Iris pigment epithelial cell (primary cell): ENCODE measurements at places on chromosomes 7 and 10.

- DNase-seq, result no peak
These were observed 1219.4 kb downstream of the TYW1 start for GRCh38 chr7:68216051-68216450.

GRCh38 chr10:53690524-53691240 lies 918.1 kb upstream of the MBL2 start:
- DNase-seq, result no peak

GRCh38 chr7:131839967-131840690 lies 283.7 kb upstream of the PODXL start:
- DNase-seq, result no peak

- no peak for DNase-seq
These were observed 263.2 kb downstream of the FZD1 start for GRCh38 chr7:91527460-91527859.

- DNase-seq, result no peak
These were observed 35.9 kb downstream of the MTURN start for GRCh38 chr7:30170476-30171205.

DNA sequence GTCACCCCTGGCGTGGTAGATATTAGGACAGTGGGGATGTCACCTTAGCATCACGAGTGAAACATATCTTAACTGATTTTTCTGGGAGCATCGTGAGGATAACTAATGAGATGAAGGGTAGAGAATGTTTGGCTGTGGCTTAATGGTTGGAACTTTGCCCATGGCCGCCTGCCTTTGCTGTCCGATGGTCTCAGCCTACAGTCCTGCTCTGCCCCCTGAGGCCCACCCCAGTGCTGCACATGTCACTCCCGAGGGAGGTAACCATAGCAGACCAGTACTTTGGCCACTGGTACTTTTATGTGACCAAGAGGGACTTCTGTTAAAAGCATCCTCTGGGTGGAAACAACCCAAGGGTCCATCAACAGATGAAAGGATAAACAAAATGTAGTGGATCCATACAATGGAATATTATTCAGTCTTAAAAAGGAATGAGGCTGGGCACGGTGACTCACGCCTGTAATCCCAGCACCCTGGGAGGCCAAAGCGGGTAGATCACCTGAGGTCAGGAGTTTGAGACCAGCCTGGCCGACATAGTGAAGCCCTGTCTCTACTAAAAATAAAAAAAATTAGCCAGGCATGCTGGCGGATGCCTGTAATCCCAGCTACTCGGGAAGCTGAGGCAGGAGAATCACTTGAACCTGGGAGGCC lies 58.4 kb downstream of the TACR2 start:
- no peak for DNase-seq

DNA sequence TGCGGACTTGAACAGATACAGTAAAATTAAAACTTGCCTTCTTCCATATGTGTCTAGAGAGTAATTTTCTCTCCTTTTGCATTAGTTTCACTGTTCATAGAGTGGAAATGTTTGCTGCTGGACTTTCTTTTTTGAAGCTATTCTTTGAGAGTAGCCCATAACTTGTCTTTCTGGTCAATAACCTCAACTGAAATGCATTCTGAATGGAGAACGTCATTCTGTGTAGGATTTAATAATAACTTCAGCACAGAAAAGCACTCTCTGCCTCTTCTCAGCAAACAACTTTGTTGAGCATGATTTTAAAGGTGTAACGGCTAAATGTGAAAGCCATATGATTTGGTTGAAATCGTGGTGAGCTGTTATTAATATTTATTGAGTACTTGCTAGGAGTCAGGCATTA lies 111.8 kb downstream of the CUX1 start:
- no peak for DNase-seq

GRCh38 chr7:112213735-112214134 lies 7.2 kb downstream of the ZNF277 start:
- no peak for DNase-seq

GRCh38 chr7:128407751-128408708 lies 1.8 kb downstream of the IMPDH1 start:
- DNase-seq, result no peak

DNA sequence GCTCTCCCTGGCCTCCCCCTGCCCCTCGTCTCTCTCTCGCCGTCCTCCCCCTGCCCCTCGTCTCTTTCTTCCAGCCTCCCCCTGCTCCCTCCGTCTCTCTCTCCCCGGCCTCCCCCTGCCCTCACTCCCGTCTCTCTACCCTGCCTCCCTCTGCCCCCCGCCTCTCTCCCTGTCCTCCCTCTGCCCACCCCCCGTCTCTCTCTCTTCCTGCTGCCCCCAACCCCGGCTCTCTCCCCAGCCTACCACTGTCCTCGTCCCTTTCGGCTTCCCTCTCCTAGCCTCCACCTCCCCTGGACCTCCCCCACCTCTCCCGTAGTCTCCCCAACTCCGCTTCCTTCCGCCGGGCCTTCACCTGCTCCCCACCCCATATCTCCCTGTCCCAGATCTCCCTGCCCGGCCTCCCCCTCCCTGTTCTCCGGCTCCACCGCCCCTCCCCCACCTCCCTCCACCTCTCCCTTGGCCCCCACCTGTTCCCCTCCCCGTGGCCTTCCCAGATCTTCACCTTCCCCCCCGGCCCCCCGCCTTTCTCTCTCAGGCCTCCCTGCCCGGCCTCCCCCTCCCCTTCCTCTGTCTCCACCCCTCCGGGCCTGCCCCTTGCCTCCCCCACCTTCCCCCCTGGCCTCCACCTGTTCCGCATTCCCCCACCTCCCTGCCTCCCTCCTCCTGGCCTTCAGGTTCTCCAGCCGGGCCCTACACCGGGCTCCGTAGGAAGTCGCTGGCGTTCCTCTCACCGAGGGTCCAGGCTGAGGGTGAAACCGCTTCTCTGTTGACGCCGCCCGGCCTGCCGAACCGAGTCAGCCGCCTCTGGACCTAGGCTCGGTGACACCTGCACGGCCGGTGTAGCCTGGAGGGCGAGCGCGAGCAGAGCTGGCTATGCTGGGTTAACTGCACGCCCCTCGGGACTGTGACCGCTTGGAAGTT lies 1.2 kb downstream of the GET4 start:
- DNase-seq, result no peak

GRCh38 chr7:92817398-92817797 lies 19.0 kb downstream of the CDK6 start:
- no peak for DNase-seq

DNA sequence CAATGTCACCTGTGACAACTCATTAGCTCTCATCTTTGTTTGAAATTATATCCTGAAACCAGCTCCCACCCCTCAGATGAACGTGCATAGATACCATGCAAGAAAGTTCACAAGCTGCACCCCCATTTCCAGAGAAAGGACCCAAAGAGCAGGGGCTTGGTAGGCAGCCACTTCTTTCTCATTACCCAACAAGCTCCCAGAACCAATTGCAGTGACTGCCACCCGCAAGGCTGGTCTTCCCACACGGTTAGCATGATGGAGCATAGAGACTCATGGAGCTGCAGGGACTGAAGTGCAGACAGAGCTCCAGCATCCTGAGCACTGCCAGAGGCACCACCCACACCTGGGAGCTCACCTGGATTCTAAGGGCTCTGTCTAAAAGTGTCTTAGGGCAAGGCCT lies 28.5 kb downstream of the FRMPD2 start:
- DNase-seq, result no peak

DNA sequence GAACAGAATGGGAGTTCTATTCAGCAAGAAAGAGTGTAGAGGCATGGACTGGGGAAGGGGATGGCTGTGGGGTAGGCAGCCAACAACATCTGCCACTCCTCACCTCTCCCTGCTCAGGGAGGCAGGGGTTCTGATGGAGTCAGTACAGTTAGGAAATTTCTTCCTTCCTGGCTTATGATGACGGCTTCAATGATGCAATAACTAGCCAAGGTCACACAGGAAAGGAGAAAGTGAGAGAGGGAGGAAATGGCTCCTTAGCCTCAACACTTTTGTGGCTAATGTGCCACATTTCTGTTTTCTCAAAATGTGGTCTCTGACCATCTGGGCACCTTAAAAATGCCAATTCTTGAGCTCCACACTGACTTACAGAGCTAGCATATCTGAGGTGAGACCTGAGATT lies 79.3 kb upstream of the PDZD8 start:
- peak; percentile 67 for DNase-seq

- DNase-seq, result no peak
These were observed 31.4 kb upstream of the NRCAM start for GRCh38 chr7:108487646-108488045.

DNA sequence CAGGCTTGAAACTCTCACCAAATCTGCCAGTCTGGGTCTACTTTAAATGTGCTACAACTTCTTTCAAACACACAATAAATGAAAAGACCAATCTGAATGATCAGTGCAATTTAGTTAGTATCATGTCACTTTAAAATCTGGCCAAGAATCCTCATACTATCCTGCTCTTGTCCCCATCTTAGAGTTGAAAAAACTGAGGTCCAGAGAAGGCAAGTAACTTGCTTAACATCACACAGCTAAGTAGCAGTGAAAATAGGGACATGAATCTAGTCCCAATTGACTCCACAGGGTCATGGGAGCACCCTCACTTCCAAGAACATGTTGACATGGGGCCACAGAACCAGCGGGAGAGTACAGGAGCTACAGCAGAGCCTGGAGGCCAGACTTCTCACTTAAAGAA lies 3.1 kb upstream of the GDF10 start:
- no peak for DNase-seq

- DNase-seq, result peak; percentile 16
These were observed 150.6 kb downstream of the TRIL start for GRCh38 chr7:28807396-28807994.

DNA sequence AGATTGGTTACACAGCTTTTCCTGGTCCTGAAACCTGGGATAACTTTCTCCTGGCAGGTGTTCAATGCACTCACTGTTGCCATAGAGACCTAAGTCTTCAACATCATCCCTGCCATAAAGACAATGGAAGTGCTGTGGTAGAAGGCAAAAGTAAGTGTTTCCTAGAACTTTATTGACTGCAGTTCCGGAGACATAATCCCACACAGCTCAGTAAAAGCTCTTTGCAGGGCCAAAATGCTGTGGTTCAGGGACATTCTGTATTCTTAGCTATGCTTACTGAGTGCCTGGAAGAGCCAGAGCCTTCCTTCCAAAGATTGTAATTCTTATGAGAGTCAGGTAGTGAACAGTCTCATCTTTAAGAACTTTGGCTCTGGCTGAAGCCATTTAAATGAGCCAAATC lies 5.3 kb downstream of the WIPF3 start:
- no peak for DNase-seq

DNA sequence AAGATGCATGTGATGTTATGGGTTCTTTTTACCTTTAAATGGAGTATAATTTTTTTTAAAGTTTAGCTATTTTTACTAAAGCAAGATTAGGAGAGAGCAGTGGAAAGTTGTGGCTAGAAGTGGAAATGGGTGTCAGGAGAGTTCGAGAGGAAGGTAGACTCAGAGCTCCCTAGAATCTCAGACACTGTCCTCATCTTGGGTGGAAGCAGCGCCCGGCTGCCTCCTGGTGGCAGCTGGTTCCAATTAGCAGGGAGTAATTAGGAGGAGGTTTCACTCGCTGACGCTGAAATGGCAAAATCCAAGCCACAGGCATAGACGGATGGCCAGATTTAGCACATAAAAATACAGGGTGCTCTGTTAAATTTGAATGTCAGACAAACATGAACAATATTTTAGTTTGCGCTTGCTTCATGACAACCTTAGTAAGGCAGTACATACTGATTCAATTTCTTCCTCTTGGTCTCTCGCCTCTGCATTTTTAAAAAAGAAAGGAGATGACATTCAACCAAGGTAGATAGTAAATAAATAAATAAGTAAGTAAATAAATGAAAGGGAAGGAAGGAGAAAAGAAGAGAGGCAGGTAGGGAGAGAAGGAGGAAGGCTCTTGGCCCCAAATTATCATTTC lies 58.5 kb downstream of the LGI1 start:
- peak; percentile 54 for DNase-seq

DNA sequence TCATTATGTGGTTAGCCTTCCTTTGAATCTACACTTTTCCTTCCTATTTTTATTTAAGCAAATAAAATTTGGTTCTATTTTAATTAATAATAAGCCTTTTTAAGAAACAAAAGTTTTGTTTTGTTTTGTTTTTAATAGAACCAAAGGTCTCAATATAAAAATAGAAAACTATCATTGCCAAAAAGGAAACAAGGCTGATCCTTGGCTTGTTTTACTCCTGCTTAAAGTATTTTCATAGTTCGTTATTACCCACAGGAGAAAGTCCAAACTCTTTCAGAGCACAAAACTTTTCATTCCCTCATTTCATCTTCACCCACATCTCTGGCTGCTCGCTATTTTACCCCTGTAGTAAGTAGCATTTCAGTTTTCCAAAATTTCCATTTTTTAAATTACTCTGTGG lies 374.8 kb downstream of the SEMA3D start:
- DNase-seq, result no peak

GRCh38 chr10:128730922-128731321 lies 604.7 kb upstream of the MKI67 start:
- DNase-seq, result no peak

- peak; percentile 85 for DNase-seq
These were observed 19.6 kb downstream of the ARL4A start for GRCh38 chr7:12706900-12707536.

- DNase-seq, result no peak
These were observed 589 bp downstream of the ZNF488 start for GRCh38 chr10:47383261-47384147.

- DNase-seq, result no peak
These were observed 100.3 kb upstream of the CPXM2 start for GRCh38 chr10:123991611-123992570.

DNA sequence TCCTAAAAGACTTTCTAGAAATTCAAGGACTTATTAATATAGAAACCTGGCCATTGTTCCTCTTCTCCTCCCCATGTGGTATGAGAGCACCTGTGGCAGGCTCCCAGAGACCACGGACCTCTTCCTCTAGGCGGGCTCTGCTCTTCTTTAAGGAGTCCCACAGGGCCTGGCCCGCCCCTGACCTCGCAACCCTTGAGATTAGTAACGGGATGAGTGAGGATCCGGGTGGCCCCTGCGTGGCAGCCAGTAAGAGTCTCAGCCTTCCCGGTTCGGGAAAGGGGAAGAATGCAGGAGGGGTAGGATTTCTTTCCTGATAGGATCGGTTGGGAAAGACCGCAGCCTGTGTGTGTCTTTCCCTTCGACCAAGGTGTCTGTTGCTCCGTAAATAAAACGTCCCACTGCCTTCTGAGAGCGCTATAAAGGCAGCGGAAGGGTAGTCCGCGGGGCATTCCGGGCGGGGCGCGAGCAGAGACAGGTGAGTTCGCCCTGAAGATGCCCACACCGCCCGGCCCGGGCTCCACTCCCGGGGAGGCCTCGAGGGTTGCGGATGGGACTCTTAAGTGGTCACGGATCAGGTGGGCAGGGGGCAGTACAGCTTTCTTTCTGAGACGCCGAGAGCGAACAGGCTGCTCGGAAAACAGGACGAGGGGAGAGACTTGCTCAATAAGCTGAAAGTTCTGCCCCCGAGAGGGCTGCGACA lies at the start of gene SLC26A4:
Gene SLC26A4, plus strand, starts transcription at position 448 of the 700 bp plus-strand sequence. CDS start 814 bp downstream, outside the sequence.
- no peak for DNase-seq

- no peak for DNase-seq
These were observed 97.2 kb downstream of the RALA start for GRCh38 chr7:39720586-39720985.

GRCh38 chr10:77620731-77621130 lies 16.9 kb downstream of the KCNMA1 start:
- DNase-seq, result no peak

DNA sequence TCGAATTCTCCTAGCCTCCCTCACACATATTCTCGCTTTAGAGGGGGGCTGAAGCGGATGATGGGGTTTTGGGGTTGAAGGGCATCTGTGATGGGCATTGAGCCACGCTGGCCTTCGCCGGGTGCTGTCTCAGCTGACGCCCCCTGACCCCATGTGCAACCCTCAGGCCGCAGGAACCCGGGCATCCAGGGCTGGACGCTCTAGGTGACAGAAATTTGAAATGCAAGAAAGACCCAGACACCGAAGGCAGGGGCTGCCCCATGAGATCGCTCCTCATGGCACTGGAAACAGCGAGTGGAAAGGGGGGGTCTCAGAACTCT lies 664 bp upstream of the C10orf88 start:
- no peak for DNase-seq
